Amniotic stem cell (primary cell): ENCODE measurements at places on chromosomes 13 and 19.

- no peak for DNase-seq
These were observed 27.6 kb downstream of the SLAIN1 start for GRCh38 chr13:77725071-77725470.

- DNase-seq: no peak
These were observed 564.5 kb downstream of the FGF9 start for GRCh38 chr13:22235285-22235949.

DNA sequence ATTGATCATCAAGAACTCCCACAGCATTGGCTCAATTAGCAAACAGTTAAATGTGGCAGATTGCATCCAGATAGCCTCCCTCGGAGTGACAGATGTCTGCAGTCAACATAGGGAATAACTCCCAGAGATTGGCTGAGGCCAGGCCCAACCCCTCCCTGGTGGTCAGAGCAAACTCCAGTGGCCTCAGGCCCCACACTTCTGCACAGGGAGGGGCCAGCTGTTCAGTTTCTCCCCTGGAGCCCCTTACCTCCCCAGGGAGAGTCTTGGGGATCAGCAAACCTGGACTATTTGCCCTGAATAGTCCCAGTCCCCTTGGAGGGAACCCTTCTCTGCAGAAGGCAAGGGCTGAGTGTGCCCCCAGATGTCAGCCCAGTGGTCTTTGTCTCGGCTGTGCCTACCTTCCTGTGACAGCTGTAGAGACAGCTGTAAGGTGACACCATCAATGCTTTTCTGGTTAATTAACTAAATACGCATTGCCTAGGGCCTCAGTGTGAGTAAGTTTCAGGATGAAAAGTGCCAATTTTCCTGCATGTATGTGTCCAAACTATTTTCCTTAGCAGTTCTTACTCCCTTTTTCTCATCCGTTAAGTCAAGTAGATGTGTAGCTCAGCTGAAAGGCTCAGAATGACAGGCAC is 102.7 kb upstream of the UQCRFS1 start:
- DNase-seq: no peak

GRCh38 chr13:18936104-18936503 is 245.5 kb downstream of the TUBA3C start:
- DNase-seq: no peak

DNA sequence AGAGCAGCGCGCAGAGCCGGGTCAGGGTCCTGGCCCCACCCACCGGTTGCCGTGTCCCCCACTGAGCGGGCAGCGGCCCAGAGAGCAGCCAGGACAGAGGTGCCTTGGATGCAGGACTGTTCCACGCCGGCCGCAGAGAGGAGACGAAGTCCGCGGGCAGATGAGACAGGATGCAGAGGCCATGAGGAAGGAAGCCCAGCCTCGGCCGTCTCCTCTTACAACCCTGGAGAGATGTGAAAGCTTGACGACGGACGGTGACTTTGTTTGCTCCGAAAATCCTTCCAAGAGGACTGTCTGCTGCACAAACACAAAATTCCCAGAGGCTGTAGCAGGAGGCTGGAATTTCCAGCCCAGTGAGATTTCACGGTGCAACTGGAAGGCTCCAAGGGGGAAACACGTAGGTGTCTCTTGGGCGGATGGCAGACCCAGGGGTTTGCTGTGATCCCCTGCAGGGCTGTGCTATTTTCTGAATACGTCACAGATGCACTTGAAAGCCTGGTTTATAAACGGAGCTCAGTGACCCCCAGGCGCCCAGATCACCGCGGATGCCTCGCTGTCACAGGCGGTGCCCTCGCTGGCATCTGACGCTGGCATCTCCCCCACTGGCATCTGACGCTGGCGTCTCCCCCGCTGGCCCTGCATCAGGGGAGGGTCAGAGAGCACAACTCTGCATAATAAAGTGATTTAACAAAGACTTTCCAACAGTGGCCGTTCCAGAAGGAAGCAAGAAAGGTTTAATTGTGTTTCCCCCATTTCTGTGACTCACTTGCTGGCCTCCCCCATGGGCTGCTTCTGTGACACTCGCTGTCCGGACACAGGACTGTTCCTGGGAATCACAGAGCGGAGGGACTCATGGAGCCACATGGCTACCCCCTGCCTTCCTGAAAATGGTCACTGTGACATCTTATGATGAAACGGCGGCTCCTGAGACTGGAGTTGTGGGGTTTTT is 62.0 kb upstream of the C13orf46 start:
- no peak for DNase-seq

DNA sequence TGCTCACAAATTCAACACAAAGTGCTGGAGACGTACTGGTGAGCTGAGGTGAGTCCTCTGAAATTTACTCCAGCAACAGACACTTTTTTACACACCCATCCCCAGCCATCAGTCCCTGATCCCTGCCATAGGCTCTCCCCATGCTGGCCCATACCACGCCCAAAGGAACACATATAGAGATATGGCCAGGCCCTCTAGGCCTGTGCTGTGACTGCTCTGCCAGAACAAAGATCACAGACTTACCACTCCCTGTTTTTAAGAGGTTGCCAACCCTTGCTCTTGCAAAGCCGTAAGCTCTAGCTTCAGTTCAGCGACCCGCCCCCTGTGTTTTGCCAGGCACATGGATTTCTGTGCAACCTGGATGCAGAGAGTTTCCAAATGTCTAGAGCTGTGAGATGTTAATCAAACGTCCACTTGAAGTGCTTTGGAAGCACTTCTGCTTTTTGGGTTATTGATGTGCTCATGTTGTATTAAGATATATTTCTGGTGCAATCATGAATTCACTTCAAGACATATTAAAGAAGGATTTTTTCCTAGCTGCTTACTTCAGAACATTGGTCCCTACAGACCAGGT is 59.7 kb downstream of the DLEU7 start:
- DNase-seq: no peak

DNA sequence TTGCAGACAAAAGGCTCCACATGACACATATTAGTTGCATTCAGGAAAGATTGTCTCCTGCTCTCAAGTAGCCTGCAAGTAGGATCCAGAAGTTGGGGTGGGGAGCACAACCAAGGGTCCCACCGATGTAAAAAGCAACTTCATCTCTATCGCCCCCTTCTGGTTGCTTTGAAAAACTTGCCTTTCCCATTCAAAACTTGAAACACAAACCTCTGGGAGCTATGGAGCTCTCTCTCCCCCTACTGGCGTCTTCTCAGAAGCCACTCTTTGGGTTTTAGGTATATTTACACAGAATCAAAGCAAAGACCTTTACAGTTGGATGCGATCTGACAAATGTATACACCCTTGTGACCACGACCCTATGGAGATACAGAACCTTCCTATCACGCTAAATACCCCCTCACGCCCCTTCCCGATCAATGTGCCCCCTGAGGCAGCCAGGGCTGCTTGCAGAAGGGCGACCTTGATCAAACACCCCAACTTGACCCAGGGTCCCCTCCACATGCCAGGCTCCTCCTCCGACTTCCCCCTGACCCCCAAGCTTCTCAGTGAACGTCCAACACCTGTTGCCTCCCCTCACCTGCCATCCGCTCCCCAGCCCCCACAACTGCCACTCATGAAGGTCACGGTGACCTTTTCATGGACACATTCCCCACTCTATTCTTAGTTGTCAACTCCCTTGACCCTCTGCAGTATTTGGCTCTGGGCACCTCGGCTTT is 10.1 kb downstream of the NOSIP start:
- no peak for DNase-seq

DNA sequence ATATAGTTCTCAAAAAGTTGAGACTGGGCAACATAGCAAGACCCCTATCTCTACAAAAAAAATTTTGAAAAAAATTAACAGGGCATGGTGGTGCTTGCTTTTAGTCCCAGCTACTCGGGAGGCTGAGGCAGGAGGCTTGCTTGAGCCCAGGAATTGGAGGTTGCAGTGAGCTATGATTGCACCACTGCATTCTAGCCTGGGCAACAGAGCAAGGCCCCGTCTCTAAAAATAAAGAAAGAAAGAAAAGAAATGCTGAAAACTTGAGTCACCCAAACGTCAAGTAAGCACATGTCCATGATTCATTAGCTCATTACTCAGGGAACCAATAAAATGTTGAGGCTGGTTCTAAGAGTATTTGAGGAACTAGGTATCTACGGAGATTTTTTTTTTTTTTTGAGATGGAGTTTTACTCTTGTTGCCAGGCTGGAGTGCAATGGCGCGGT is 33.9 kb upstream of the SEMA6B start:
- no peak for DNase-seq

DNA sequence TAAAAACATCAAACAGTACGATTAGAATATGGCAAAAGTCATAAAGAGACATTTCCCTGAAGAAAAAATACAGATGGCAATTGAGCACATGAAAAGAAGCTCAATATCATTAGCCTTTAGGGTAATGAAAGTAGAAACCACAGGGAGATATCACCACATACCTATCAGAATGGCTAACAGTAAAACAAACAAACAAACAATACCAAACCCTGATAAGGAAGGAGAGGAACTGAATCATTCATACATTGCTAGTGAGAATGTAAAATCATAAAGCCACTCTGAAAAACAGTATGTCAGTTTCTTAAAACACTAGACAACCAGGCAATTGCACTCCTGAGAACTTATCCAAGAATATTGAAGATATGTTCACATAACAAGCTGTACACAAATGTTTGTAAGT is 1342.5 kb upstream of the SLC10A2 start:
- no peak for DNase-seq

DNA sequence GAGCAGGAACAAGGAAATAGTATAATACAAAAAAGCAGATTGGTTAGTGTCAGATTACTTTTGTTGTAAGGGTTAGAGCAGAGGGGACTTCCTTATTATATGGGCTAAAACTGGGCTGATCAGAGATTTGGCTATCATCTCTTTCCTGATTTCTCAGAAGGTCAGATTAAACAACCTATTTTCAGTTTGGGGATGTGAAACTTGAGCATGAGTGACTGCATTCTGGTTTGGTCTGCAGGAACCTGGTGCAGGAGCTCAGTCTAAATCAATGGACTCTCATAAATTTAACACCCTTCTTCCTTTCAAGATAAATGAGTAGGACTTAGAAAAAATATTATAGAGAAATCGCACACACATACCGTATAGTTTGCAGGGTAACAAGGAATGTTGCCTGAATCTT is 12.9 kb upstream of the RFXAP start:
- DNase-seq: no peak

GRCh38 chr13:49877629-49878218 is 58.4 kb downstream of the SPRYD7 start:
- DNase-seq: no peak

DNA sequence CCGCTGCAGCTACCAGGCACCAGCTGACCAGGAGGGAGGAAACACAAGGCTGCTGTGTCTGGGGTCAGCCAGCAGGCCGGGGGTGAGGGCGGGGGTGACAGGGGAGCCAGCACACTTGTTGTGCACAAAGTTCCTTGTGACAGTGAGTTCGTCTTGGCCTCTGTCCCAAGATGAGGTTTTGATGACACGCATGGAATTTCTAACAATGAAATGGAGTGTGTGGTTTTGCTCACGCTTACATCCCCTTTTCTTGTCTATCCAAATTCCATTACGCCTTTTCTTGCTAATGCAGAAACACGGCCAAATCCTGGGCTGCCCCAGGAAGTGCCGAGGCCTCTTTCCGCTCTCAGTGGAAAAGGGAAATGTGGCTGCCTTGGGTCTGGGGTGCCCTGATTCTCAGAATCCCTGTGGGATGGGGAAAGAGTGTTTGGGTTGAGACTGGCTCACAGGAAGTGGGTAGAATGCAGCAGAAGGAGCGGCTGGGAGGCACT is 73.8 kb downstream of the GADD45B start:
- DNase-seq: no peak

- DNase-seq: no peak
These were observed 13.0 kb downstream of the ARHGEF1 start for GRCh38 chr19:41895745-41896580.

DNA sequence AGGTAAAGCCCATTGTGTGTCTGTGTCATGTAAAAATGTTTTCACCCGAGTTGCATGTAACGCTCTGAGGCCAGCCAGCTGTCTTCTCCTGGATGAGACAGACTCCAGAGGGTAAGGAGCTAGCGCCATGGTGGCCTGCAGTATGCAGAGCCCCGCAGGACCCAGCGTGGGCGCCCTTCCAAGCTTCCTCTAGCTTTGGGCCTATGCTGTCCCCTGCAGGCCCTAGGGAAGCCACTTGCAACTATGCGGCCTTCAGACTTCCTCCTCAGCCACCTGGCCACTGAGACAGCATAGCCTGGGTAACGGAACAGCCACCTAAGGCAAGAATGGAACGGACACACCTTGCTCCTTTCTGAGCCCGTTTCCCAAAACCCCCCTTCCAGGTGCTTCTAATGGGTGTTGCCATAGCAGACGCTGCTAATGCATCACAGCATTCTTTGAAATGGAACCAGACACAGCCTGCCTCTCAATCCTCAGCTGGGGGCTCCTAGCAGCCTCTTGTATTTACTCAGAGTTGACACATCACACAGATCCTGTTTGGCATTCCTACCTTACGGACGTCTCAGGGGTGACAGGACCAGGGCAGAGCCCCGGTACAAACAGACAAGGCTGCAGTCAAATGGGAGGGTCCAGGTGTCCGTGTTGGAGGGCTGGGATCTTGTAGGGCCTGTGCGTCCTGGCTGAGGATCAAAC is 6.2 kb downstream of the FAM32A start:
- no peak for DNase-seq
